ENCODE measurements at places on chromosomes 12 and 14. TPM values are rescaled to one million over a fixed set of nuclear protein-coding genes. Genes with fewer than 3 reads are reported as not detected.

GRCh38 chr12:9051158-9051550 is 61.8 kb downstream of the KLRG1 start:
- H3K27me3 ChIP-seq: no peaks in the 10 kb centered on the region
- H3K4me1 ChIP-seq: peaks cover 22% of the 10 kb centered on the region
- no peaks in the 10 kb centered on the region for H3K36me3 ChIP-seq

GRCh38 chr14:85087201-85087600 is 442.7 kb upstream of the FLRT2 start:
- no peaks in the 10 kb centered on the region for H3K27me3 ChIP-seq
- no peaks in the 10 kb centered on the region for H3K36me3 ChIP-seq
- peaks cover 4% of the 10 kb centered on the region for H3K4me1 ChIP-seq
- H3K4me3 ChIP-seq: no peak overlapping the region
- DNase-seq: no peak
- H3K27ac ChIP-seq: no peak overlapping the region

The LRP1-AS gene
- not detected for total RNA-seq

The MIPOL1 gene
- total RNA-seq: 28.4 TPM

DNA sequence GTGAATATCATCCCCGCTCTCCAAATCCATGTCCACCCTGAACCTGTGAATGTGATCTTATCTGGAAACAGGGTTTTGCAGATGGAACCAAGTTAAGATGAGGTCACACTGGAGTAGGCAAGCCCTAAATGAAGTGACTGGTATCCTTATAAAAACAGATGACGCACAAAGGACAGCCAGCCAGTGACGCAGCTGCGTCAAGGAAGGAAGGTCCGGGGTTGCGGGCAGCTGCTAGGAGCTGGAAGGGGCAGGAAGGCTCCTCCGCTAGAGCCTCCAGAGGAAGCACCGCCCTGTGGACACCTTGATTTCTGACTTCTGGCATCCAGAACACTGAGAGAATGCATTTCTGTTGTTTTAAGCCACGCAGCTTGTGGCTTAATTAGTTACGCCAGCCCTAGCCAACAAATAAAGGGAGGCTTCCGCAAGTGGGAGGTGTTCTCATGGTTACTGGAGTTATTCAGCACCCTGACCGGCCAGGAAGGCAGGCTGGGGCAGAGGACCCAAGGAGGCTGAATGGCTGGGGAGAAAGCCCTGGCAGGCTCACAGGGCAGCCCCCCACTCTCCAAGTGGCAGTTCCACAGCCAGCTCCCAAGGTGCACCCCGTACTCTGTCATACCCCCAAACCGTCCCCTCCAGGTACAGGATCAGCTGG is 127.6 kb upstream of the NCOR2 start:
- H3K4me1 ChIP-seq: peaks cover 15% of the 10 kb centered on the region
- no peak for DNase-seq
- H3K27ac ChIP-seq: no peak overlapping the region
- H3K36me3 ChIP-seq: no peaks in the 10 kb centered on the region
- peaks cover 4% of the 10 kb centered on the region for H3K27me3 ChIP-seq

- no peaks in the 10 kb centered on the region for H3K27me3 ChIP-seq
- DNase-seq: no peak
- peaks cover 47% of the 10 kb centered on the region for H3K4me1 ChIP-seq
- peak overlapping the region; percentile 78 for H3K27ac ChIP-seq
- no peak overlapping the region for H3K4me3 ChIP-seq
- H3K36me3 ChIP-seq: no peaks in the 10 kb centered on the region
These were observed 48.8 kb downstream of the LTBP2 start for GRCh38 chr14:74563233-74563585.
